ENCODE measurements at places on chromosomes 12 and 14.

- DNase-seq = no peak
Measured at GRCh38 chr14:105880616-105881015, 354.2 kb downstream of the TMEM121 start.

GRCh38 chr12:50518090-50518489 is 13.3 kb downstream of the DIP2B start:
- DNase-seq = no peak

- no peak for DNase-seq
Measured at GRCh38 chr12:574475-575128, 88.6 kb downstream of the NINJ2 start.

- no peak for DNase-seq
Measured at GRCh38 chr12:58306266-58307000, 365.1 kb downstream of the ATP23 start.

DNA sequence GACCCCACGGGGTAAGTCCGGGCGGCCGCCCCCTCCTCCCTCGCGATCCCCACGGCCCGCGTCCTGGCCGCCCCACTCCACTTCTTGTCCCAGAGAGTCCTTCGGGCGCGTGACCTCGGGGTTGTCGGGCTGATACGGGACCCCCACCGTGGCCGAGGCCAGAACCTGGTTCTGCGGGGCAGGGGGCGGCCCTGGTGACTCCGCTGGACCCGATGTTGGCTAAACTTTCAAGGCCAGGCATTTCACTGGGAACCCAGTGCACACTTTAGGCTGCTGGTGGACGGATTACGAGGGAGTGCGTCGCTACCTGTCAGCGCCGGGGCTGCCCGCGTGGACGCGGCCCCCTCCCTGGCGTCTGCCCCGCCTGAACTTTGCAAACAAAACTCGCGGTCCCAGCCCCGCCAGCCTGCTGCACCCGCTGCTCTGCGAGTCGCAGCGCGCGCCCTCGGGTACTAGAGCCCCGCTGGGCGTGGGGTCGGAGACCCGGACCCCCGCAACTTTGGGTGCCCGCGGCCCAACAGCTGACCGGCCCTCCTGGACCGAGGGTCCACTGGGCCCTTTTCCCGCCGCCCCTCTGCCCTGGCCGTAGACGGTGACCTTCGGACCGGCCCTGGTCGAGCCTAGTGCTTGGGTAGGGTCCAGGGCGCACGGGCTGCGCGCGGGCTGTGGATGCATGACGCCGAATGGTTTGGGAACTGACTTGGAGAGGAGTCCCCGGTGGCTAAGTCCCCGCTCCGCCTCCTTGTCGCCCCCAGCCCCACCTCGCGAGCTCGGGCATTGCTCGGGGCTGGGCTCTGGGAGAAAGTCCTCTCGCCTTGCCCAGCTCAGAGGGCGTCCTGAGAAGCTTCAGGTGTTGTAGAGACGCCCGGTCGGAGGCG is 624 bp downstream of the RIN3 start:
- DNase-seq = no peak

DNA sequence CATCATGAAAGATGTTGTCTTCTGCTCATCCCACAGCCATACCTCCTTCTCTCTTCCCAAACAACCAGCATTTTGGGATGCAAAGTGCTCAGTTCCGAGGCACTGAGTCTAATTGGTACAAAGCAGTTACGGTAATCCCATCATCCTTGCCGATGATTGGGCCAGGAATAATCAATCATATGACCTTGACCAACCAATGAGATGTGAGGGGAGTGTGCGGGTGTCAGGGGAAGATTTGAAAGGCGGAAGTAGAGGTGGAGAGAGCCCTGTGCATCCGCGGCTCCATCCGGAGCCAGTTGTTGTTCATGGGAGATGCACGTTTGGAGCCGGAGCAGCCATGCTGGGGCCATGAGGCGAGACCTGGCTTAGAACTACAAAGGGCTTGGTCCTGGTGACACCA is 67.3 kb downstream of the SYNE3 start:
- DNase-seq = no peak

- DNase-seq = no peak
Measured at GRCh38 chr12:1418144-1418543, 176.2 kb downstream of the FBXL14 start.

- no peak for DNase-seq
Measured at GRCh38 chr12:96108321-96108720, 72.9 kb upstream of the LTA4H start.

DNA sequence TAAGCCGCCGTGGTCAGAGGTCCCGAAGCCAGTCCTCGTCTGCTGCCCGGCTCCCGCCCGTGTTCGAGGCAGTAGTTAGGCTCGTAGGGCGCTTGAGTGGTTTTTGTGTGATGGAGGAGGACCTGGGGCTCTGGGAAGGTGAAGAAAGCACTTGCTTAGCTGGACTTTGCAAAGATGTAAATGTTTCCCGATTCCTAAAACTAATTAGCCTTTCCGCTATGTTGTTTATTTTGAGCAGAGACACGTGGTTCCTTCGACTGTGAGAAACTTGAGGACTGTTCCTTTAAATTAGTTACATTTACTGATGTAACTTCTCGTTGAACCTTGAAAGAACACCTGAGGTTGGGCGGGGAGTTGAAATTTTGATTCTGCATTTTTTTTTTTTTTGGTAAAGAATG is 33.9 kb downstream of the MIA2 start:
- no peak for DNase-seq

DNA sequence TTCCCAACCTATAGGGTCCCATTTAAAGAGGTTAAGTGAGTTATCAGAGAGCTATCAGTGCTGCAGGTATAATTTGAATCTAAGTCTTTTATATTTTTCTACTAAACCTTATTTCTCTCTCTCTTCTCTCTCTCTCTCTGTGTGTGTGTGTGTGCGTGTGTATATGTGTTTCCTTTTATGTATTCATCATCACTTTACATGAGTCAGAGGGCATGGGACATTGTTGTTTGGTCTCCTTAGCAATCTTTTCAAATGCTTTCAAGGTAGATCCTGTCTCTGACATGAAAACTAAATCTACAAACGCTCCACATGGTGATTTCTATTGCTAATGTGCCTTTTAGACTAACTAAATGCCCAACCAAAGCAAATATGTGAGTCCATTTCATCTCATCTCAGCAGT is 459.7 kb downstream of the BTG1 start:
- no peak for DNase-seq

DNA sequence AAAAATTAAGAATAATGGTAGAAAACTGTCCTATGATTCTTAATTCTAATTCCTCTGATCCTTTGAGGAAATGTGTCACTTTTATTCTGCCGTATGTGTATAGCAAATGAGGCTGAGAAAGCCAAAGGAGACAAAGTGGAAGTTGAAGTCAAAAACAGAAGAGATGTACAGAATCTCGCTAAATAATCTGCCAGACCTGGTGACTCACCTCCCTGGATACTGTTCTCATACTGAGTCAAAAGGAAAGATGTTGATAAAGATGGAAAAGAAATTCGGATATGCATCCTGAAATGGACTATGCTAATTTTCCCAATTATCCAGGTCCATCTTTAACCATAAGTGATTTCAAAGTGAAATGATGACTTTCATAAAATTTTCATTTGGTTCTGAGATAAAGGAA is 92.5 kb downstream of the DUSP6 start:
- no peak for DNase-seq

- no peak for DNase-seq
Measured at GRCh38 chr14:72618424-72618823, 275.5 kb downstream of the DPF3 start.

- no peak for DNase-seq
Measured at GRCh38 chr12:117530796-117531195, 169.4 kb upstream of the NOS1 start.

- DNase-seq = no peak
Measured at GRCh38 chr12:75479963-75480461, 543 bp upstream of the GLIPR1 start.

GRCh38 chr14:89324501-89325298 is 92.3 kb downstream of the FOXN3 start:
- no peak for DNase-seq

DNA sequence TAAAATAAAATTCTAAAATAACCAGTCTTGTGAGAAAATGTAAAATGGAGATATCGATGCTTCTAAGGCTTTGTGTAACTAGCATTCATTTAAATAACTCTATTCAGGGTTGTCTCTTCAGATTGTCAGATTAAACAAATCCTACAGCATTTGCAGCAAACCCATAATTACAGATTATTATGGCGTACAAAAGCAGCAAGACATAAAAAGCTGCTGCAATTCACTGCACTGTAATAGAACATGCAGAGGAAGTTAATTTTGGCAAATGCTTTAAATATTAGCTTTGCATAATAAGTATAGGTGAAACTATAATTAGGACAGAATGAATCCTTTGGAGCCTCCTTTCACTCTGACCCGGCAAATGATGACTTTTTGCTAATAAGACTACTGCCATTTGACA is 98.3 kb downstream of the INSM2 start:
- DNase-seq = no peak

GRCh38 chr12:90239732-90240260 is 531.2 kb upstream of the ATP2B1 start:
- DNase-seq = no peak

- no peak for DNase-seq
Measured at GRCh38 chr12:113427882-113428281, 5.7 kb downstream of the SDSL start.

DNA sequence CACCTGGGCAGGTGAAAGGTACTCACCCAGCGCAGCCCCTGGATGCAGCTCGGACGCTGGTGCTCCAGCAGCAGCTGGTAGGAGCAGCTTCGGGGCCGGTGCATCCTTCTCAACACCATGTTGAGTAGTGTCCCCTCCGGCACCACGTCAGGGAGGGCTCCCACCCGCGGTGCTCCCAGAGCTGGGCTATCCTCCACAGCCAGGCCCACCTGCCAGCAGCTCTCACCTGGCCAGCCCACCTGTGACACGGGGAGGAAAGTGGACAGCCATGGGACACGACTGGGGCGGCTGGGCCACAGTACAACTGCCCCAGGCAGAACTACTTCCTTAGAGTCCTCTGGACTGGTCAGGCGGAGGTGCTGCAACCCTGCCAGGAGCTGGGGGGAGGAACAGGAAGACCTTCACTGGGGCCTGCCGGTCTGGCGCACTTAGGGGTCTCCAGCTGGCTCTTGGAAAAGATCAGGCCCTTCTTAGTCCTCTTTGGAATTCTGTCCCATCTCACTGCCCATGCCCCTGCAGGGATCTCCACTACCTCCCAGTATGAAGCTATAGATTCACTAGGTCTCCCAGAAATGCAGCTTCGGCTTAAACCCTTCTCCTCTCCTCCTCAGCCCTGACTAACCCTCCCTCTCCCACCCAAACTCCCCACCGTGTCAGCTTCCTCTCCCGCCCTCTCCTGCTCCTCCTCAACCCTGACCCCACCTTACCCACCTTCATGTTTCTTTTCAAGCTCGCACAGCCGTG is 668 bp downstream of the RAPGEF3 start:
- no peak for DNase-seq

DNA sequence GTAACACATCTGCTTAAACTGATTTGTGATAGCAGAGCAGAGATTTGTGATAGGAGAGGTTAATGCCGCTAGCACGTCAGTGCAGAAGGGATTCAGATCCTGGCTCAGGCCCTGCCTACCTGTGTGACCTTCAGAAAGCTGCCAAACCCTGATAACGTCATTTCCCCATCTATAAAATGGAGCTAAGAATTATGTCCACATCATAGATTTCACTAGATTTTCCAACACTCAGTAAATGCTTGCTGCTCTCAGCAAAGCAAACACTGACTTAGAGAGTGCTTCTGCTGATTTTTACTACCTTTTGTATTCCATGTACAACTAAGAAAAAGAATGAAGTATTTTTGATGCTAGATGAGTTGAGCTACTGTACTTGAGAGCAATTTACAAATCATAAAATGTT is 261.4 kb downstream of the ITPR2 start:
- DNase-seq = no peak

DNA sequence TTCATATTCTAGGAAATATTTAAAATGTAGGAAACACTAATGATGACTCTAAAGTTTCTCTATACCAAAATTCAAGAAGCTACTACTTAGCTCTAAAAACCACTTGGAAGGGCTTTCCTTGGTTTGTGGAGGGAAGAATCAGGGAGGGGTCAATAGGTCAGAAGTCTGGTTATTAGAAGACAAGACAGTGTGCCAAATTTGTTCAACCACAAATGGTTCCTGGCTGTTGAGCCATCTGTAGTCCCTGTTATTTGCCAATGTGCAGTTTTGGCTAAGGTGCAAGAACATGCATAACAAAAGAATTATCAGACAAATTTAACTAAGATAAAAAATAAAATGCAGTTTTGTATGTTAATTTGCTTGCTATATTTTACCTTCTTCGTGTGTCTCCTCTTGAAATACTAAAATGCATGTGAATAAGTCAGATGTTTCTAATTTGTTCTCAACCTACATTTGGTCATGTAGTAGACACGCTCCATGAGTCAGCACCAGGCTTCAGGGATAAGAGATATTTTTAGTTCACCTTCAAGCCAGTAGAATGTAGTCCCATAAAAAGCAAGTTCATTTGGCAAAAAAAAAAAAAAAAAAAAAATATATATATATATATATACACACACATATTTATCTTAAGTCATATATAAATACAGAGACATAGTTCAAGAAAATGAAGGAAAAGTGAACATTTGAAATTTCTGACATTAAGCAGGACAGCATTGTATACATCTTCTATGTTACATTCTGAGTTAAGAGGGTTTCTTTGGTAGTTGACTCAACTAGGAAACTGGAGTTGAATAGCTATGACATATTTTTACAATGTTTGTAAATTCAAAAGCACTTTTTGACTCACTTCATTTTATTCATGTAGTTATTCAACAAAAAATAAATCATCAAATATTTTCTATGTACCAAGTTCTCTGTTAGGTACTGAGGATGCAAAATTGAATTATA is 123.3 kb downstream of the KCNC2 start:
- no peak for DNase-seq

DNA sequence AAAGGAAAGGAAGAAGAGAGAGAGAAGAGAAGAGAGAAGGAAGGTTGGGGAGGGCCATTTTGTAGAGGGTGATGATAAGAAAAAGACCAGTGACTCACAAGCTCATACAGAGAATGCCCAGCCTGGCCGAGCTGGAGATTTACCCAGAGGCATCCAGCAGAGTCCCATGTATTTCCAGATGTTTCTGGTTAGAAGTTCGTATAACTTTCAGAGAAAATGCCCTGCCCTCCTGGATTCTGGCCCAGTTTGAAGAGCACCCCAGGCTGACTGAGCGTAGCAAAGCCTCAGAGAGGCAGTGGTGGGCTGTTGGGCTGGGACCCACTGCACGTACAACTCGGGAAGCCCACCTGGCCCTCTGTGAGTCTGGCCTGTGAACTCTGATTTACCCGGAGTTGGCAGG is 221.8 kb downstream of the SLC41A2 start:
- no peak for DNase-seq

DNA sequence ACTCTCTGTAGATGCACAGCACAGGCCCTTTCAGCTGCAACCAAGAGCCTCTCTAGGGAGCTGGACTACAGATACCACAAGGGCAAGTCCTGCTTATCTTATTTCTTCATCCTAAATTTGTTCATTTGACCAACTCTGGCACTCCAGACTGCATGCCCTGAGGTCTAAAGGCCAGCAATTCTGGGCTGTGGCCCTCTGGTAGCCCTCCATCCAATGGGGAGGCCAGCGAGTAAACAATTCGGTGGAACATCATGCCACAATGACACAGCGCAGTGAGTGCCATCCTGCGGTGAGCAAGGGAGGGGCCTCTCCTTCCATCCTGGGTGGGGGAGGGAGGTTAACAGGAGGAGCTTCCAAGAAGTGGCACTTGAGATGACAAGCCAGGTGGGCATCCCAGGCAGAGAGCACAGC is 652 bp upstream of the SELPLG start:
- no peak for DNase-seq

Measured in cortex of kidney (tissue), 1 donor.